ENCODE measurements at places on chromosomes 4 and X.

DNA sequence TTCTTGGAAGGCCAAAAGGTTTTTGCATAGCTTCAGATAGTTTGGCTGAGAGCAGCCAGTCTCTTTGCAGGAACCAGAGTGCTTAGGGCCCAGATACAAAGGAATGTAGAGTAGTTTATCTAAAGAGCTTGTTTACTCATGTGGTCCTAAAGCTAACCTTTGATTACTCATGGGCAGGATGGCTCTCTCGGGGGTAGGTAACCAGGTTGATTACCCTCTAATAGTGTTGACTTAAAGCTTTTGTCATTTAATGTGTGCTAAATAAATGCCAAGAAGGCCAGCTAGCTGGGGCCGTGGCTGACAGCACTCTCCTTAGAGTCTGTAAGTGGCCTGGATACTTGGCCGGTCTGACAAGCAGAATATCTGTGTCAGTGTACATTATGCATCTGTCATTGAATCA lies 69.7 kb upstream of the MAGEB16 start:
- H3K27ac ChIP-seq = no peak overlapping the region
- H3K27me3 ChIP-seq = no peaks in the 10 kb centered on the region
- H3K36me3 ChIP-seq = no peaks in the 10 kb centered on the region
- no peak for DNase-seq
- H3K4me3 ChIP-seq = no peak overlapping the region

- H3K27ac ChIP-seq = no peak overlapping the region
- no peaks in the 10 kb centered on the region for H3K36me3 ChIP-seq
- no peaks in the 10 kb centered on the region for H3K27me3 ChIP-seq
Observed at GRCh38 chrX:22033818-22034217, 1.7 kb downstream of the PHEX start.

DNA sequence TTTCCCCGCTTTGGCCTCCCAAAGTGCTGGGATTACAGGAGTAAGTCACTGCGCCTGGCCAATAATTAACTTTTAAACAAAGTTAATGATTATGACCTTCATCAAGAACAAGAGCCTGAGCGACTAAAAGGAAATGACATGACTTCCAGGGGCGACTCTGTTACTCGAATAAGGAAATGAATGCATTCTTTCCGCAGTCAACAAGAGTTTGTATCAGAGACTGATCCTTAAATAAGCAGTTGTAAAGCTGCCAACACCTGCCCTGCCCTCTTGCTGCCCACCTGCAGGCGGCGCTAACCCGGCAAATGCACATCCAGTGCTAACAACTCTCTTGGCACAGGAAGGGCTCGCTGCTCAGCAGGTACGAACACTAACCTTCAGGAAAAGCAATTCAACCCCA lies 27.3 kb downstream of the WDR1 start:
- no peak for DNase-seq
- H3K27me3 ChIP-seq = no peaks in the 10 kb centered on the region
- peaks cover 30% of the 10 kb centered on the region for H3K4me1 ChIP-seq

DNA sequence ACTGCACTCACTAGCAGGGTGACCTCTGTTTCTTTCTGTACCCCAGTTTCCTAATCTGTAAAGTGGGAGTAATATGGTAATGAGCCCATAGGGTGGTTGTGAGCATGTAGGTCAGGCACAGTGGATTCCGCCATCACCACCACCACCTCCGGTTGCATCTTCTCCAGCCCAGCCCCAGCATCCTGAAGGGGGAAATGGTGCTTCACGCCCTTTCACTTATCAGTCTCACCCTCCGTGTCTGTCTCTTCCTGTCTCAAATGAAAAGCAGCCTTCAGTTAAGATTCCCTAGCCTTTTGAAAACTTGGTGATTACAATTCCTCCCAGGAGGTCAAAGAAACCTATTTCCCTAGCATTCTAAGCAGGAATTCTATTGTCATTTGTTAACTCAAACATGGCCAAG lies 16.9 kb upstream of the XPNPEP2 start:
- peaks cover 9% of the 10 kb centered on the region for H3K4me1 ChIP-seq
- H3K27me3 ChIP-seq = no peaks in the 10 kb centered on the region
- no peak overlapping the region for H3K4me3 ChIP-seq
- no peaks in the 10 kb centered on the region for H3K36me3 ChIP-seq

DNA sequence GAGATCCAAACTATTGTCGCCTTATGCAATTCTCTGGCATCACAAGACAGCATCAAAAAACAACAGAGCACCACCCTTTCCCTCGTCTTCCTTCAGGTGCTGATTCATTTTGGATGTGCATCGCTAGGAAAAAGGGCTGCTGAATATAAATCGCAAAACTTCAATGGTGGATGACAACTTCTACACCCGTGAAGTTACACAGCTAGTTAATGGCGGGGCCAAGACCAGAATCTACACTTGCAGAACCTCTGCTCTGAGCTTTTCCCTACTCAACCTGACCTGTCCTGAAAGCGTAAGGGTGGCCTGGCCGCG lies 674 bp downstream of the GNPDA2 start:
- H3K4me1 ChIP-seq = peaks cover 13% of the 10 kb centered on the region
- peak overlapping the region; percentile 73 for H3K4me3 ChIP-seq
- DNase-seq = no peak
- peak overlapping the region; percentile 73 for H3K27ac ChIP-seq
- no peaks in the 10 kb centered on the region for H3K27me3 ChIP-seq
- H3K36me3 ChIP-seq = no peaks in the 10 kb centered on the region

DNA sequence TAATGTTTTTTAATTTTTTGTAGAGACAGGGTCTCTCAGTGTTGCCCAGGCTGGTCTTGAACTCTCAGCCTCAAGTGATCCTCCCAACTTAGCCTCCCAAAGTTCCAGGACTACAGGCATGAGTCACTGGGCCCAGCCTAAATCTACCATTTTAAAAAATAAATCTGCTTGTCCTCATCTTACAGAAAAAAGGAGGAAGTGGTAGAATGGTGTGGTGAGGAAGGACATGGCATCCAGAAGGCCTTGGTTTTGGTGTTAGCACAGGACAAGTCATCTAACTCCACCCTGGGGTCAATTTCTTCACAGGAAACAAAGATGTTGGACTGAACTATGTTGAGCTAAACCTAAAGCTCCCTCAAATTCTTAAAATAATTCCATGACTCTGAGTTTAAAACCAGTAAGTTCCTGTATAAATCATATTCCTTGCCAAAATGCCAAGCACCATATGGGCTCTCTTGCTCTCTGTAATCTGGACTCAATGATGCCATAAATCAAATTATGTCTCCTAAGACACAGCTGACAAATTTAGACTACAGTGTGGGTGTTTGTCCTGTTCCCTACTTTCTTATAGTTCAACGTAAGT lies 253.9 kb upstream of the NOCT start:
- no peaks in the 10 kb centered on the region for H3K36me3 ChIP-seq
- H3K27me3 ChIP-seq = no peaks in the 10 kb centered on the region
- DNase-seq = no peak
- H3K4me3 ChIP-seq = no peak overlapping the region
- no peaks in the 10 kb centered on the region for H3K4me1 ChIP-seq

- H3K27ac ChIP-seq = no peak overlapping the region
- H3K27me3 ChIP-seq = no peaks in the 10 kb centered on the region
- no peaks in the 10 kb centered on the region for H3K36me3 ChIP-seq
- DNase-seq = no peak
- no peak overlapping the region for H3K4me3 ChIP-seq
Observed at GRCh38 chrX:106933538-106933961, 13.3 kb downstream of the CLDN2 start.

DNA sequence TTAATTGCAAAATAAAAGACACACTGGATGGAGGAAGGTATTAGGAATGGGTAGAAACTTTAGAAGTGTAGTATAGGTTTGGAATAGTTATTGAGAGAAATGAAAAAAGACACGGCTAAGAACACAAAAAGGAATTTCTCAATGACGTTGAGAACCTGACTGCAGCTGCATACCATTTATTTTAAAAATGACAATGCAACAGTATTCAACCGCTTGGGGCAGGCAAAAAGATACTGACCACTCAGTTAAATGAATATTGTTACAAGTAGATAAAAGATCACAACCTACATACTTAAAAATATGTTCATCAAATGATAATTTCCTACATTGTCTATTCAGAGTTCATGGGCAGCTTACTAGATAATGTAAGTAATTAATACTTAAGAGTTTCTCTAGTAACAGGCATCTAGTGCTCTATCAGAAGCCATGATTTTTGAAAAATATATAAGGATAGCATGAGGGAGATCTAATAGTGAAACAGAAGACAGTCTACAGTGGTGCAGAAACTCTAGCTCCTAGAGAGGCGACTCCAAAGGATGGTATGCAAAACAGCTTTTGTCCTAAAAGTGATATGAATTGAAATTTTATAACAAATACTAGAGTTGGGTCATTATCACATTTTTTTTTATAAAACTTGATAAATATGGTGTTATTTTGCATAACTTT lies 216.2 kb upstream of the VEGFC start:
- no peaks in the 10 kb centered on the region for H3K36me3 ChIP-seq
- H3K27me3 ChIP-seq = no peaks in the 10 kb centered on the region
- H3K4me1 ChIP-seq = no peaks in the 10 kb centered on the region
- no peak for DNase-seq
- H3K4me3 ChIP-seq = no peak overlapping the region

- H3K27me3 ChIP-seq = no peaks in the 10 kb centered on the region
- H3K4me1 ChIP-seq = no peaks in the 10 kb centered on the region
- no peak overlapping the region for H3K27ac ChIP-seq
- no peak for DNase-seq
- no peak overlapping the region for H3K4me3 ChIP-seq
- no peaks in the 10 kb centered on the region for H3K36me3 ChIP-seq
Observed at GRCh38 chrX:94400488-94400887, 726.5 kb downstream of the FAM133A start.

GRCh38 chr4:180926277-180926676 lies 1316.9 kb upstream of the TENM3 start:
- no peak for DNase-seq
- H3K36me3 ChIP-seq = no peaks in the 10 kb centered on the region
- H3K4me1 ChIP-seq = no peaks in the 10 kb centered on the region
- H3K27me3 ChIP-seq = no peaks in the 10 kb centered on the region

GRCh38 chr4:53427366-53427765 lies 49.9 kb downstream of the FIP1L1 start:
- H3K4me3 ChIP-seq = no peak overlapping the region
- no peaks in the 10 kb centered on the region for H3K4me1 ChIP-seq
- no peaks in the 10 kb centered on the region for H3K27me3 ChIP-seq

DNA sequence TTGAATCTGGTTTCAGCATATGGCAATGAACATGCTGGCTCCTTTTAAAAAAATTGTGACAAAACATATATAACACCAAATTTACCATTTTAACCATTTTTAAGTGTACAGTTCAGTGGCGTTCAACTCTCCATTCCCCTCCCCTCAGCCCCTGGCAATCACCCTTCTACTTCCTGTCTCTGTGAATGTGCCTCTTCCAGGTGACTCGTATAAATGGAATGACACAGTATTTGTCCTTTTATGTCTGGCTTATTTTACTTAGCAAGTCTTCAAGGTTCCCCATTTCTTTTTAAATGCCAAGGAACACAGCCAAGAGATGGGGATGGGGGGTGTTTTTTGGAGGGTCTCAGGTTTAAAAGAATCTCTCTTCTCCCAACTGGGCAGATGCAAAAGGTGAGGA lies 35.4 kb upstream of the BCLAF3 start:
- no peaks in the 10 kb centered on the region for H3K27me3 ChIP-seq
- no peak for DNase-seq
- H3K36me3 ChIP-seq = no peaks in the 10 kb centered on the region
- no peak overlapping the region for H3K27ac ChIP-seq
- H3K4me1 ChIP-seq = peaks cover 13% of the 10 kb centered on the region

DNA sequence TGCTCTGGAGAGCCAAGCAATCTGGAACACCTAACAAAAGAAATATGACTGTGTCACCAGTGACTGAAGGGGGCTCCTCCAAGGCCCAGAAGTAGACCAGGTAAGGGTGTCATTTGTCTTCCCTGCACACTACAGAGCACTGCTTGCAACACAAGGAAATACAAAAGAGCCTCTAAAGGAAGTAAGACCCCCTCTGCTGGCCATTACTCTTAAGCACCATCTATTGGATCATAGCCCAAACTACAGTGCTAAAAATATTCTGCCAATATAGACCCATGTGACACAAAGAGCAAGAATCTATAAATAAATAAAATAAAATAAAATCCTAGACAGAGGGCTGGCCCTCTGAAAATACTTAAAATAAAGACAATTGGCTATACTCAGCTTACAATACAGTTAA lies 528.7 kb downstream of the TMA16 start:
- H3K27ac ChIP-seq = no peak overlapping the region
- no peak for DNase-seq
- H3K36me3 ChIP-seq = no peaks in the 10 kb centered on the region
- H3K27me3 ChIP-seq = no peaks in the 10 kb centered on the region
- H3K4me1 ChIP-seq = no peaks in the 10 kb centered on the region

DNA sequence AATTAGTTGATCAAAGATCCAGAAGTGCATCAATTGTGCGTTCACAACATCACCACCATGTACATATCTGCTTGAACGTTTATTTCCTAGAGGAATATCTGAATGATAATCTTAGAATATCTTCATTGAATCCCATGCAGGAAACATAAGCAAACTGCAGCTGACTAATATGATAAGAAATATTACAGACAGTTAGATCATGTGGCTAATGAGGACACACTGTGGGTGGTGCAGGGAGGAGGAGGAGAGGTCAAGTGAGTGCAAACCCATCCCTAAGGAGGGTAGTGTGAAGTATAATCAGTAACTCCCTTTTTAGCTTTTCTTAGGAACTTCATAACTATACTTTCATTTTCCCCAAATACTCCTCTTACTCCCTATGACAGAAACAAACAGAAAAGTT lies 58.3 kb upstream of the HPGD start:
- no peak overlapping the region for H3K4me3 ChIP-seq
- DNase-seq = no peak
- H3K27me3 ChIP-seq = no peaks in the 10 kb centered on the region

GRCh38 chrX:91435395-91435794 lies 756 bp downstream of the PABPC5 start:
- H3K4me3 ChIP-seq = no peak overlapping the region
- no peaks in the 10 kb centered on the region for H3K4me1 ChIP-seq
- no peak for DNase-seq
- H3K27ac ChIP-seq = no peak overlapping the region

GRCh38 chr4:169311643-169312365 lies 41.0 kb upstream of the SH3RF1 start:
- DNase-seq = no peak
- no peaks in the 10 kb centered on the region for H3K27me3 ChIP-seq
- no peaks in the 10 kb centered on the region for H3K36me3 ChIP-seq
- H3K4me3 ChIP-seq = no peak overlapping the region
- no peaks in the 10 kb centered on the region for H3K4me1 ChIP-seq

- H3K4me3 ChIP-seq = no peak overlapping the region
- H3K27ac ChIP-seq = no peak overlapping the region
- H3K36me3 ChIP-seq = no peaks in the 10 kb centered on the region
Observed at GRCh38 chrX:69015156-69015555, 150.1 kb downstream of the PJA1 start.

- no peaks in the 10 kb centered on the region for H3K4me1 ChIP-seq
- H3K27ac ChIP-seq = no peak overlapping the region
- no peak overlapping the region for H3K4me3 ChIP-seq
Observed at GRCh38 chr4:38067499-38067898, 107.3 kb downstream of the PTTG2 start.
